ENCODE measurements at places on chromosomes 1 and 21. TPM values are rescaled to one million over a fixed set of nuclear protein-coding genes. Genes with fewer than 3 reads are reported as not detected.
A peak's percentile ranks its signal among the peaks of the same experiment; 100 is the strongest.

DNA sequence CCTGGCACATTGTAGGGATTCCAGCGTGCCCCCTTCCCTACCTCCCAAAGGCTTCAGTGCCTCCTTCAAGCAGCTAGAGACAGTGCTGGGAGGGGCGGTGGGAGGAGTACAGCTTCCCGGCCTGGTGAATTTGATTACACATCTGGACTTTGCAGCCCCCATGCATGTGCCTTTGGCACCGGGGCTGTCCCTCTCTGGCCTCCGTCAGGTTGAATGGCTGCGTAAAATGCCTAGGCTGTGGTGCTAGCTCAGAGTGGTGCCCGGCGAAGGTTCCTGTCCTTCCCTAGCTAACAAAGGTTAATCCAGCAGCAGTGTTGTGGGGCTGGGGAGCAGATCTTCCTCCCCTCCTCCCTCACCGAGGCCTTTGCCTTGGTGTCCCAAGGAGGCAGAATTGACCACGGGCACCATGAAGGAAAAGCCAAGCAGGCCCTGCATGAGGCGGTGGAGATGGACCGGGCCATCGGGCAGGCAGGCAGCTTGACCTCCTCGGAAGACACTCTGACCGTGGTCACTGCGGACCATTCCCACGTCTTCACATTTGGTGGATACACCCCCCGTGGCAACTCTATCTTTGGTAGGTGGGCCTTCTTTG is 66.2 kb downstream of the ALPL start:
- H3K36me3 ChIP-seq: no peaks in the 10 kb centered on the region
- peaks cover 27% of the 10 kb centered on the region for H3K4me1 ChIP-seq
- DNase-seq: no peak
- H3K27ac ChIP-seq: peak overlapping the region; percentile 68
- no peak overlapping the region for H3K4me3 ChIP-seq

DNA sequence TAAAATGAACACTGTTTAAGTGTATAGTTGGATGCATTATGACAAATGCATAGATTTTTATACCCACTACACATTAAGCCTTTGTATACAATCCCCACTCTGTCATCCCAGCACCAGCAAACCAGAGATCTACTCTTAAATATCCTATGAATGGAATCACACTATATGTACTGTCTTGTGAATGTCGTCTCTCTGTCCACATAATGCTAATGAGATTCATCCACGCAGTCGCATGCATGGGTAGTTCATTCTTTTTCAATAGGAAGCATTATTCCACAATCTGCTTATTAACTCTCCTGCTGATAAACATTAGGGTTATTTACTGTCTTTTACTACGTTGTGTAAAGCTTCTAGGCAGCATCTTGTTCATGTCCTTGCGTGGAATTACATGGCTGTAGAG is 892.3 kb downstream of the LTN1 start:
- H3K27ac ChIP-seq: no peak overlapping the region
- no peaks in the 10 kb centered on the region for H3K27me3 ChIP-seq
- DNase-seq: no peak
- H3K36me3 ChIP-seq: no peaks in the 10 kb centered on the region

DNA sequence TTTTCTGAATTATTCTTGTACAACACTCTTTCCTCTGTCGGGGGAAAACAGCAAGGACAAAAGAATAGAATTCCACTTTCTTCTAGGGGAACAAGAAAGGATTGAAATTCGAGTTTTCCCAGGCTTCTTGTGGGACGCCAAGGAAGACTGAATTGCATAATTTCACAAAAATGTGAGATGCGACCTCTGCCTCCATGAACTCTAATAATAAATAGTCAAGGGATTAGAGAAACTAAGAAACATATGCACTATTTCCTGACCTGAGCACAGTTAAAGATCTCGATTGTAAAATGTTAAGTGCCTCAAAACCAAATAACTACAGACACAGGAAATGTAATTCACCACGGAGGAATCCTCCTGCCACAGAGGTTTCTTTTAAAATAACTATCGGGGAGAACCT is 117.3 kb upstream of the MARK1 start:
- no peaks in the 10 kb centered on the region for H3K36me3 ChIP-seq
- H3K4me3 ChIP-seq: no peak overlapping the region
- no peaks in the 10 kb centered on the region for H3K27me3 ChIP-seq
- H3K4me1 ChIP-seq: peaks cover 8% of the 10 kb centered on the region
- H3K27ac ChIP-seq: no peak overlapping the region

DNA sequence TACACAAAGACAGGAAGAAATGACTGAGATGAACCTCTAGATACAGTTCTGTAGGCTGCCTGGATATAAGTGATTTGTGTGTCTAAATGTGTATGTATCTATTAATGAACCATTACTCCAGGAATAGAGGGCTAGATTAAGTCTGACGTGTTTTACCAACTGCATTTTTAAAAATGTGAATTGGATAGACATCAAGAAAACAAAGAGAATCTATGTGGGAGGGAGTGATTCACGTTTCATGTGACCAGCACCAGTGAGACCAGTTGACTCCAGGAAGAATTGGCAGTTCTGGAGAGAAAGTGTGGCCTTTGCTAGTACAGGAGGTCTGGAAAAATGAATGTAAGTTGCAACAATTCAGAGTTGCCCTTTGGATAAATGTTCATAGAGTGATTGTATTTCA is 53.4 kb upstream of the RGS21 start:
- H3K27ac ChIP-seq: no peak overlapping the region
- no peaks in the 10 kb centered on the region for H3K4me1 ChIP-seq
- no peaks in the 10 kb centered on the region for H3K27me3 ChIP-seq
- H3K4me3 ChIP-seq: no peak overlapping the region
- no peaks in the 10 kb centered on the region for H3K36me3 ChIP-seq

DNA sequence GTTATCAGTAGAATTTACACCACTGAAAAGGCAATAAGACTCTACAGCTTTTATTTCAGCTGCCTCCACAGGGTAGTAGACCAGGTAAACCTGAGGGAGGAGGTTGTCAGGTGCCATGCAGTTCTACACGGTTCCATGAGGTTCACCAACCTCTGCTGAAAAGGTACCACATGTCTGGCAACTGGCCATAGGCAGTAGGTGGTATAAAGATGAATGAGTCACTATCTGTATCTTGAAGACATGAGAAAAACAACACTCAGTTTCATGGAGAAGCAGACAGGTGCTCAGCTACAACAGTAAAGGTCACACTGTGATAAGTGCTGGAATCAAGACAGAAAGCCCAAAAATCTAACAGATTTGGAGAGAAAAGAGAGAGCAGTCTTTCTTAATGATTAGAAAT is 145.4 kb downstream of the PTGER3 start:
- H3K27ac ChIP-seq: no peak overlapping the region
- no peak for DNase-seq
- no peaks in the 10 kb centered on the region for H3K36me3 ChIP-seq
- H3K4me1 ChIP-seq: no peaks in the 10 kb centered on the region
- no peaks in the 10 kb centered on the region for H3K27me3 ChIP-seq

Gene KRTAP7-1
- total RNA-seq: not detected

Gene SFN
- total RNA-seq: 0.19 TPM

Gene PRDM16
- total RNA-seq: 14.4 TPM

Gene MIB2
- 89.2 TPM for total RNA-seq

- no peak overlapping the region for H3K4me3 ChIP-seq
- H3K36me3 ChIP-seq: no peaks in the 10 kb centered on the region
- no peaks in the 10 kb centered on the region for H3K27me3 ChIP-seq
- H3K27ac ChIP-seq: no peak overlapping the region
Measured at GRCh38 chr1:73800376-73800775, 397.6 kb downstream of the LRRIQ3 start.

GRCh38 chr1:187617776-187618175 is 789.0 kb downstream of the PLA2G4A start:
- no peaks in the 10 kb centered on the region for H3K27me3 ChIP-seq
- no peak overlapping the region for H3K27ac ChIP-seq
- no peak overlapping the region for H3K4me3 ChIP-seq
- DNase-seq: no peak

Gene KIRREL1
- total RNA-seq: 4.7 TPM

Gene LYPD8
- not detected for total RNA-seq

DNA sequence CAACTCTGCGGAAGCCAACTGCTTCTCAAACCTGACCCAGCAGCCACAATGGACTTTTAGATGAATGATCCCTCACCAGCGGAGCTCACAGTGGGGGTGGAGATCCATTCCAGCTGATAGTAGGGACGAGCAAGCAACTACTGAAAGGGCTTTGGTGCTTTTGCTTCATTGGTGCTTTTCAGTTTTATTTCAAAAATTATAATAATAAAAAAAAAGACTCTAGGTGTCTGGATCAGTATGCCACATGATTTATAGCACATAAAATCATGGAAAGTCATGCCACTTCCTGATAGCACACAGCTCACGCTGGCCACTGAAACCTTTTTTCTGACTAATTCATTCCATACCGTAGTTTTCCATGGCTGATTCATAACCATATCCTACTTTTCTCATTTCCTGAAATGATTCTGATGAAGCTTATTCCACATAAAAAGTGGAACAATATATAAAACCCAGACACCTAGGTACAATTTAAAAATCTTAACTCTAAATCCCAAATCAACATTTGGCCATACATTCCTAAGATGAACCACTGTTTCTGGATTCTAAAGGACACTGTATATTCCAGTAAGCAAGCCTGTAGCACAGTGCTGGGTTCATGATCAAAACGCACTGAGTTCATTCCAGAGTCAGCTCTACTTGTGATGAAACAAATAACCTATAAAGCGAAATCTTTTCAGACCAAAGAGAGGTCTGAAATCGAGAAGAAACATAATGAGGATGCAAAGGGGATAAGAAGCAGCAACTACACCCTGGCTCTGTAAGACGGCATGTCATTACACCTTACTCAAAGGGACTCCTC is 41.3 kb upstream of the KCNE1 start:
- no peak overlapping the region for H3K4me3 ChIP-seq
- no peaks in the 10 kb centered on the region for H3K27me3 ChIP-seq
- no peaks in the 10 kb centered on the region for H3K36me3 ChIP-seq
- H3K4me1 ChIP-seq: no peaks in the 10 kb centered on the region
- DNase-seq: no peak

- no peak for DNase-seq
- H3K4me3 ChIP-seq: no peak overlapping the region
- no peaks in the 10 kb centered on the region for H3K4me1 ChIP-seq
Measured at GRCh38 chr1:208455821-208456220, 211.6 kb upstream of the PLXNA2 start.

Gene FAM78B
- total RNA-seq: 3.9 TPM

Gene DTL
- total RNA-seq: 0.21 TPM

DNA sequence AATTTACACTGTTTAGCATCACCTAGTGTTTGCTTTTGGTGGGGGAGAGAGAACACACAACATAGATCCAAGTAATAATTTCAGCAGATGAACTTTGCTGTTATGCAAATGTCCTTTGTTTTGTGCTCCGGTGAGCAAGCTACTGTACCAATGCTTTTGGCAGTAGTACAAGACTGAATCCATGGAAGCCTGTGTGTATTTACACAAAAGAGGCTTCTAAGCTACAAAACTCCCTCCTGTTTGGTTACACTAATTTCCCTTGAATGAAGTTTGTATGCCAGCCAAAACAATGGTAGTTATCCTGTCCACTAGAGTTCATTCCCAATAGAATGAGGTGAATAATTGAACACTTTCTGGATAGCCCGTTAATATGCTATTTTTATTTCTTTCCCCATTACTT is 320.5 kb downstream of the KCTD3 start:
- no peak overlapping the region for H3K4me3 ChIP-seq
- H3K36me3 ChIP-seq: no peaks in the 10 kb centered on the region
- no peak for DNase-seq
- H3K4me1 ChIP-seq: no peaks in the 10 kb centered on the region

DNA sequence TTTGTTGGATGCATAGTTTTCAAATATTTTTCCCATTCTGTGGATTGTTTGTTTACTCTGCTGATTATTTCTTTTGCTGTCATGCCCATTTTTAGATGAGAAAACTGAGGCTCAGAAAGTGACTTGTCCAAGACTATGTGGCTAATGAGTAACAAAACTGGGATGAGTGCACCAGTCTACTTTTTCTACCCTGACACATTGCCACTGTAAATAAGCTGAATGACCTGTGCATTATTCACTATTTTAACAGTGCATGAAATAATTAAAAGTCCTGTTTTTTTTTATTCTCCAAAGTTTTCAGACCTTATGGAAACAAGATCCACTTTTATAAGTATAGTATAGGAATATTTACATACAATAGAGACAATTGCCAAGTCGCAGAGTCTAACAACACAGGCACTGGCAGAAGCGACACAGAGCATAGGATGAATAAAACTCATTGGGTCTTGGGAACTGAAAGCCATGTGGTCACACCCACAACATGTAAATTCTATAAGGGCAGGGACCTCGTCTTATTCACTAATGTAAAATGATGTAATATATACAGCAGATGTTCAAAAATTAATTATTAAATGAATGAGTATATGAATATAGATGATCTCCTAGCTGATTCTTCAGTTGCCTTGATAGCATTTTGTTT is 45.2 kb downstream of the HLX start:
- no peak for DNase-seq
- no peak overlapping the region for H3K27ac ChIP-seq
- no peaks in the 10 kb centered on the region for H3K36me3 ChIP-seq
- no peaks in the 10 kb centered on the region for H3K4me1 ChIP-seq
- H3K4me3 ChIP-seq: no peak overlapping the region
- peaks cover 3% of the 10 kb centered on the region for H3K27me3 ChIP-seq

GRCh38 chr1:67390041-67390887 is 39.9 kb downstream of the SERBP1 start:
- no peak overlapping the region for H3K4me3 ChIP-seq
- DNase-seq: no peak
- H3K27ac ChIP-seq: no peak overlapping the region
- no peaks in the 10 kb centered on the region for H3K36me3 ChIP-seq
- H3K27me3 ChIP-seq: no peaks in the 10 kb centered on the region
- H3K4me1 ChIP-seq: no peaks in the 10 kb centered on the region

Gene CCDC30
- 1.4 TPM for total RNA-seq

GRCh38 chr1:207240325-207241101 is 81.0 kb upstream of the CD55 start:
- no peaks in the 10 kb centered on the region for H3K4me1 ChIP-seq
- H3K4me3 ChIP-seq: no peak overlapping the region
- no peaks in the 10 kb centered on the region for H3K27me3 ChIP-seq
- no peak overlapping the region for H3K27ac ChIP-seq
- no peak for DNase-seq

GRCh38 chr21:17388226-17388625 is 124.6 kb upstream of the CXADR start:
- no peak overlapping the region for H3K27ac ChIP-seq
- H3K36me3 ChIP-seq: no peaks in the 10 kb centered on the region
- no peak overlapping the region for H3K4me3 ChIP-seq
- no peaks in the 10 kb centered on the region for H3K27me3 ChIP-seq

Gene PLA2G2D
- not detected for total RNA-seq

Gene UBXN11
- total RNA-seq: 6.0 TPM

DNA sequence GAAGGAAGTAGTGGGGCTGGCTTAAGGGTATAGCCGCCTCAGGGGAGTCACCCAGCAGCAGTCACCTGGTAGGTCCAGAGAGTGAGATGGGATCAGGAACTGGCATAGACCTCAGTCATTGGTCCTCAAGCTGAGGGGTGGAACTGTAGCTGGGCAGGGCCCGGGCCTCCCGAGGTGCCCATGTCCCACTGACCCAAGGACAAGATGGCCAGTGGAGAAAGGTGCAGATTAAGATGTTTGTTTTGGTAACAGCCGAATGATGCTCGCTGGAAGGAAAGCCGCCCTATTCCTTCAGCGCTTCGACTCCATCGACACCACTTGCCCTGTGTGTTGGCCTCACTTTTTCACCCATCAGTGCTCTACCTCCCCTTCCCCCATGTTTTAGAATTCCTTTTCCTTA is 16.4 kb downstream of the COL9A2 start:
- H3K27me3 ChIP-seq: no peaks in the 10 kb centered on the region
- H3K4me3 ChIP-seq: no peak overlapping the region
- DNase-seq: no peak
- no peaks in the 10 kb centered on the region for H3K4me1 ChIP-seq
- H3K27ac ChIP-seq: no peak overlapping the region

All from heart right ventricle (tissue), 16 donors.